ENCODE measurements at places on chromosomes 2 and 18. TPM values are rescaled to one million over a fixed set of nuclear protein-coding genes. Genes with fewer than 3 reads are reported as not detected.

- DNase-seq: no peak
These were observed 250.3 kb downstream of the ANAPC1 start for GRCh38 chr2:111633643-111634042.

- DNase-seq: no peak
These were observed 134.9 kb downstream of the NDUFA10 start for GRCh38 chr2:239890206-239890746.

GRCh38 chr2:220556658-220557057 is 929.2 kb downstream of the SLC4A3 start:
- no peak for DNase-seq

DNA sequence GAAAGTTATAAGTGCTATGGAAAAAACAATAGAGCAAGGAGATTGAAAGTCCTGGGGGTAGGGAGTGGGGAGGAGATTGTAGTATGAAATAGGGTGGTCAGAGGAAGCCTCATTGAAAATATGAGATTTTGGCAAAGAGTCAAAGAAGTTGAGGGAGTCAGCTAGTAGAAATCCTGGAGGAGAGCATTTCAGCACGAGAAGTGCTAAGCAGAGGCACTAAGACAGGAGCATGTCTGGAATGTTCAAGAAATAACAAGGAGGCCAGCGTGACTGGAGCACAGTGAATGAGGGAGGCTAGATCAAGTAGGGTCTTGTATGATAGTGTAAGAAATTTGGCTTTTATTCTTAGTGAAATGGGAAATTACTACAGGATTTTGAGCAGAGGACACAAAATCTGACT is 2.1 kb upstream of the TSPYL6 start:
- no peak for DNase-seq

DNA sequence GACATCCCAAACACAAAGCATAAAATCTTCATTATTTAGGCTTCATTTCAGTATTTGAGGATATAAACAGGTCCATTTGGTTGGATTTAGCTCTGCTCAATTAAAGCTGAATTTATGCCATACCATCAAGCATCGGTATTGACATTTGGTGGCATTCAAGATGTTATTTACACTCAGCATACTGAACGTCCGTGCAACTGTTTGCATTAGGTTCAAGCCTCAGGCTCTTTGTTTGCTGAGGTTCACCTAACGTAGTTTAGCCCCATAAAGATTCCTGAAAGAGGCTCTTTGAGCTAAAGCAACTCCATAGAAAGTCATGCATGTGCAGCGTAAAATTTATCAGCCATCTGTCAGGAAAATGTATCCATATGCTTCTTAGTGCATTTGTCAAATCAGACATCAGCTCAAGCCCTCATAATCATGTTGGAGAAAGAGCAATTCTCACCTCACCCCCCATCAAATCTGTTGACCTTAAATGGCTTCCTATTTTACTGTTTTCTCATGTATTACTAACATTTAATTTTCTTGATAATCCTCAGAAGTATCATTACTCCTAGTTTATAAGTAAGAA is 366.9 kb downstream of the EPHA4 start:
- no peak for DNase-seq

GRCh38 chr2:135257383-135258090 is 205.4 kb downstream of the RAB3GAP1 start:
- no peak for DNase-seq

DNA sequence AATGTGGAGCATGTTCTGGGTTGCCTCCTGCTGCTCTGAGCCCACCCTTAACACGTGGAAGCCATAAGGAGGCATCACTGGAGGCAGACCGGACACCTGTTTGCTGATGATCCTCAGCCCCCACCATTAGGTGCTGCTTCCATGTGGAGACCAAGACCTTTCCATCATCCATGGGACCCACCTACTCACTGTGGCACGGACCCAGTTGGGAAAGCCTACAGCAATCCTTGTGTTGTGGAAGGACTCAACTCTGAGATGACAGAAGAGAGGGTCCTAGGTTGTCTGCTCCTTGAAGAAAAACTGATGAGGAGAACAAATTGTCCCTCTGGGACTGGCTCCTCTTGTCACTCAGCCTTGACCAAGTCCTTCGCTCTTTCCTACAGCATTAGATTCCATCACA is 86.5 kb upstream of the RAB12 start:
- no peak for DNase-seq

DNA sequence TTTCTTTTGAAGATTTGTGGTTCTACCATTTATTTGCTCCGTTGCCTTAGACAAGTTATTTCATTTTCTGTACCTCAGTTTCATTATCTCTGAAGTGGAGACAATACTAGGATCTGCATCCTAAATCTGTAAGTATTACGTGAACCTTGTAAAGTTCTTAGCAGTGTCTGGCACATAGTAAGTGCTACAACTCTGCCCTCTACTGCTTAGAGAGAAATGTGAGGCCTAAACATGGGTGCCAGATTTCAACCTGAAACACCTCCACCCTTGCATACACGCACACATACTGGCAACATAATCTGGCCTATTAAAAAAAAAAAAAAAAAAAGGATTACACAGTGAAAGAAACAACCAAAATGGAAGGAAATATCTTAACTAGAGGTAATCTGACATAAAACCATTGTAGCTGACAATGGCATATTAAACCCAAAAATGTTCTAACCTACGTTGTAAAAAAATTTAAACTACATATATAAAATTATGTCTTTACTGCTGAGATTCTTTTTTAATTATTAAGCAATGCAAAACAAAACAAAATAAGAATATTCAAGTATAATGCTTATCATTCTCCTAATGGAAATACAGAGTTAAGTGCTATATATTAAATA is 132.6 kb downstream of the MAP2 start:
- DNase-seq: no peak

DNA sequence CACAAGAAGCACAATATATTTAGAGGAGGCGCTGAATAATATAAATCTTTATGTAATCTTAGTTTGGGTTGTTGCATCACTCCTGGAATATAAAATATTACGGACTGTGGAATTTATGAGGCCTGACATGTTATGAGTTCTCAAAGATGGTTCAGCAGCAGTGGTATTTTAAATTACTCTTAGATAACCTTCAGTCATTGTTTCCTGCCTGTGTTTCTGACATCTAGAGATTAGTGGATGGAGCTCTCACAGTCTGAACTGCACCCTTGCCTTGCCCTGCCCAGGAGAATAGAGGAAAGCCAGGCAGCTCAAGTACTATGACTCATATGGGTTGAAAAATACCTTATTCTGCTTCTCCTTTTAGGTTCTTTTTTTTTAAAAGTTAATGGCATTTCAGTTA is 70.0 kb downstream of the ACSL3 start:
- no peak for DNase-seq

TMEM247 gene
- not detected for total RNA-seq

- DNase-seq: no peak
These were observed 158.0 kb downstream of the CSRNP3 start for GRCh38 chr2:165627470-165627869.
